ENCODE measurements at places on chromosomes 3 and 15. TPM values are rescaled to one million over a fixed set of nuclear protein-coding genes. Genes with fewer than 3 reads are reported as not detected.

DNA sequence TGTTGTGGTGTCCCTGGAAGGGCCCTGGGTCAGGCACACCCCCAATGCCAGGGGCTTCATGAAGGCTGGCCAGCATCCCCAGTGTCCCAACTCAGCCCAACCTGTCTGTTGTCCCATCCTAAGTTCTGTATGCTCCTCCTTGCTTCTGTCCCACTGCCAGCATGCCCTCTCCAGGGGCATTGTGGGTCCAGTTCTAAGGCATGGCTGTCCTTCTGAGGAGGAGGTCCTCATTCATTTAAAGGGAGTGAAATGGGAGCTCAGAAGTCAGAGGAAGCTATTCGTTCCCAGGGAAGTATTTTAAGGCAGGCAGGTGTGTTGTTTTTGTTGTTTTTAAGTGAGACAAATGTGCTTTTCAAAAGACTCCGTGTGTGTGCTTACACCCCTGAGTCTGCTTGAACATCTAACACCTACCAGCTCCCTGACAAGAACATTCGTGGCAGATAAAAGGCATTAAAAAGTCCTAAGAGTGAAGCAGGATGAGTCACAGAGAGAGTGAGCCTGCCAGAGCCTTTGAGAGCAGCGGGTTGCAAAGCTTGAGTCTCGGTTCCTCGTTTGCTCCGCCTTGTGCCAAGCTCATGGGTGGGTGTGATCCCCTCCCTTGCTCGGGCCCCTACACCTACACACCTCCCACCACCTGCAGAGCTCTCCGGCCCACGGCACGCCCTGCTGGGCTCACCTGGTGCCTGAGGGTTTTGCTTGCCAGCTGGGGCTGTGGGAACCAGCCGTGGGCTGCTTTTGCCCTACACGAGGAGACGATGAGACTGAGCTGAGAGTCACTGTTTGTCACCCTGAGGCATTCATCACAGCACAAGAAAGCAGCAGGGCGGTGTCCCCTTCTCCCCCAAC, 183.4 kb upstream of the TOPAZ1 start:
- no peak for DNase-seq

- no peak for DNase-seq
Measured at GRCh38 chr3:174858353-174858752, 781 bp upstream of the NAALADL2 start.

DNA sequence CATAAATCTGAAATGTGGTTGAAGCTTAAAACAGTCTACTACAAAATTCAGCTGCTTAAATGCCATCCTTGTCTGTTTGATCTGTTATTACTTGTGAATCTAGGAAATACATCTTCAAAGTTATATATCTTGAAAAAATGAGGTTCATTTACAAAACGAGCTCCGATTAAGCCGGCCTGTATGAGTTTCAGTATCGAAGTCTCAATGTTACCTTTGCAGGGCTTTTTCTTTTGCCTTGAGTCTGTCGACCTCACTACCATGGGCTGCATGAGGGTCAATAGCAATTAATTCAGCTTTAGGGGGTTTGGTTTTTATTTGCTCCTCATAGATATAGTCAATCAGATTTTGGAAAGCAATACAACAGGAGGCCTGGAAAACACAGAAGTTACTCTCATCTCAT, 23.2 kb downstream of the ERICH6 start:
- DNase-seq, result no peak

GRCh38 chr3:119492128-119492527, 6.2 kb upstream of the TIMMDC1 start:
- DNase-seq, result no peak

DNA sequence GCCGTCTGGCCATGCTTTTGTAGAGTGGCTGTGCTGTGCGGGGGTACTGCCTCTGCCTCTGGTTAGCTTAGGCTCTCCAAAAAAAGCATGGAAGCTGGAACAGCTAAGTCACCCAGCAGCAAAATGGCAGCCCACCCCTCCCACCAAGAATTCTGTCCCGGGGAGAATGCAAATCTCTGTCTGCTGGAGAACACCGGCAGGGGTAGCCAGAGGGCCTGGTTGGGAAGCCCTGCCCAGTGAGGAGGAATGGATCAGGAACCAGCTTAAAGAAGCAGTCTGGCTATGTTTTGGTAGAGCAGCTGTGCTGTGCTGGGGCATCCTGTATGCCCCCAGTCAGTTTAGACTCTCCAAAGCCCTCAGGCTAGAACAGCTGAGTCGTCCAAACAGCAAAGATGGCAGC, 56.2 kb upstream of the PTPRG start:
- no peak for DNase-seq

DNA sequence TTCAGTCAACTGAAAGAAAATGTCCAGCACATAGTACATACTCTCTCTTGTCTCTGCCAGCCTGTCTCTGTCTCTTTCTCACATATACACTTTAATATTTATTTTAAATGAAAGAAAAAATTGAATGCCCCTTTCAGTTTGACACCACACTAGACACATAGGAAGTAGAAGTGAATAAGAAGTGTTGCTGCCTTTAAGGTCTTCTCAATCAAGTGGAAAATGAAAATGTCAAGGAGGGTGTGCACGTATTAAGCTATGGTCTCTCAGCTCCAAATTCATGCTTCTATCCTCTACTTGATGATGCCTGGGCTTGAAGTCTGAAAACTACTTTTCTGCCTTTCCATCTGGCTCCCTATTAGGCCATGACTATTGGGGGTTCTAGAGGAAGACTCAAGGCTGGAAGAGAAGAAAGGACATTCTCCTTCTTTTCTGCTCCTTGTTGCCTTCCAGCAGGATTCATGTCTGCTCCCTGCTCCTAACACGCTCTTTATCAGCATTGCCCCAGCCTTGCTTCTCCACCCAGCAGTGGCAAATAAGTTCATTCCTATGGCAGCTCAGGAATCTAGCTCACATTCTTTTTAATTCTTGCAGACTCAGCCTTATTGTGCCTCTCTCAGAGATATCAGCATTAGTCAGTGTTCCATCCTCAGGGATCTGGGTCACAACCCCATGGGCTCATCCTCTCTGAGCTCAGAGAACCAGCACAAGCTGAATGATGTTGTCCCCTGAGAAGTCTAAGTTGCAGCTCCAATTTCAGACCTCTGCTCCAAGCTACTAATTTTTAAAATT, 609.1 kb upstream of the GRM7 start:
- DNase-seq, result no peak

DNA sequence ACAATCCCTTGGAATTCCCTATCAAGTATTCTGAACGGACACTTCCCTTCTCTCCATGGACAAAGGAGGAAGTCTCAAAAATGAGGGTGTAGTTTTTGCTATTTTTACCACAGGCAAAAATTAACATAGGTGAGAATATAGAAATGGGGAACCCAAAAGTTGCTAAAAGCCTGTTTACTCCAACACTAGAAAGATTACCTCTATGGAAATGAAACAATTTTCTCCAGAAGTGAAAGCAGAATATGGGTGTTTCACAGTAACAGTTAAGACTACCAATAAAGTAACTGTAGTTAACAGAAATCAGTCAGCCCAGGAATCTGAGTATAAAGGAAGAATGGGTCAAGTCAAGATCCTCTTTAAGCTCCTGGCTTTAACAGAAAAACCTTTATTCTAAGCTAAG, 9.3 kb downstream of the TRA2B start:
- no peak for DNase-seq

DNA sequence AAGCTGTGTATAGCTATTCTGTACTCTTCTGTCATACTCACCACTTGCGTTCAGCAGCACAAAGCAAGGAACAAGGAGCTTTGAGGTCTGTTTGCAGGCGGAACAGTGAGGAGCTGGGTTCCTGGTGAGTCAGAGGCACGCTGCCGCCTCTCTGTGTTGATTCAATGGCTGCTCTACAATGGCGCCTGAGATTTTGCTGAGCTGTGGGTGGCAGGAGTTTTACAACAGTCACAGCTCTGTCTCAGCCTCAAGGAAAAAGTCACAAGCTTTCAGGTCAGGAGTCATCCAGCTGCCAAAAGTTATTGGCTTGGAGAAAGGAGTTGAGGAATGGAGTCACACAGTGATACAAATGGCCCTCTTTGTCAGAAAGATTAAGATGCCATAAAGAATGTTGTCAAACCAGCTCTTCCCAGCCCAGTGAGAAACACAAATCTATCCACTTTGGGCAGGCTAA, 98.1 kb downstream of the SSR3 start:
- DNase-seq, result no peak

DNA sequence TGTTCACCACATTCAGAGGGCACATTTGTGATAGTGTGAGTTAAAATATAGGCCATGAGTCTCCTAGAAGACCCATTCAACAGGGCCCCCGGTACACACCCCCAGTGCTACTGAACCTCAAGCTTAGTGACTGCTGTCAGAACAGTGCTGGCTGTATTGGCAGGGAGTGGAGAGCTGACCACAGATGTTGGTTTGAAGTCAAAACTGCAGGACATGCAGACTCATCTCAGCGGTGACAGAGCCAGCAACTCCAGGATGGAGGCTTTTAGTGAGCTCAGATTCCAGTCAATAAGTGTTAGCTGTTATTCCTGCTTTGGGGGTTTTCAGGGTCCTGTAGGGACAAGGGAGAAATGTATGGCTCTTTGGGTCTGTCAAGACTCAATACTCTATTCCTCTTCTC, 29.1 kb downstream of the PRR20G start:
- no peak for DNase-seq

GRCh38 chr3:117444175-117444574, 734.6 kb downstream of the TUSC7 start:
- no peak for DNase-seq

GRCh38 chr3:94272016-94272415, 209.2 kb downstream of the NSUN3 start:
- no peak for DNase-seq

GRCh38 chr15:61996056-61996635, 64.1 kb downstream of the VPS13C start:
- no peak for DNase-seq

DNA sequence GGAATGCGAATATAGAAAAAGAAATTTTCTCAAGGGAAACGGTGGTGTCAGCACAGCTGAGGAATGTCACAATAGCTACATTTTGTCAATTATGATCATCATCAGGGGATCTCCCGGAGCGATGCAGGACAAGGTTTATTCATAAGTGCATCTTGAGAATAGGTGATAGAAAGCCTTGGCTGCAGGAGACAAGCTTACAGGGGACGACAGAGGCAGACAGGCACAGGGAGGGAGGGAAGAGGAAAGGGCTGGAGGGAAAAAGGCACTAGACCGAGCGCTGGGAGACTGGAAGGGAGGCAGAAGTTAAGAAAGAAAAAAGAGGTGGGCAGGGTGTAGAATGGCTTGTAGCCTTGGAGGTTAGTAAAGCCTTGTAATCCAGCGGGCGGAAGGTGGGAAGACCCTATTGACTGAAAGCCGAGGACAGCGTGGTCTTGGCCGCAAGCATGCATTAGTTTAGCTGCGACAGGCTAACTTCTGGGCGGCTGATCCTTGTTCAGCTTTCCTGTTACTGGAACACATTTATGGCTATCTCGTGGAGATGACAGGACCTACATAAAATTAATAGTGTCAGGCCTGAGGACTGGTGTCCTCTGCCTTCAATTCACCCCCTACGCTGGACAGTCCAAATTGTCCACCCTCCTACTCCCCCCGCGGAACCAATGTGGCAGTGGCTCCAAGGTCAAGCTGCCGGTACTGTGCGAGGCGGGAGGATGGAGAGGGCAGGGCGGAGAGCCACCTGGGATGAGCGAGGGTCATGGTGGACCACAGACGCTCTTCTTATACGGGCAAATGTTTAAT, 1.4 kb upstream of the NECTIN3 start:
- peak; percentile 46 for DNase-seq

DNA sequence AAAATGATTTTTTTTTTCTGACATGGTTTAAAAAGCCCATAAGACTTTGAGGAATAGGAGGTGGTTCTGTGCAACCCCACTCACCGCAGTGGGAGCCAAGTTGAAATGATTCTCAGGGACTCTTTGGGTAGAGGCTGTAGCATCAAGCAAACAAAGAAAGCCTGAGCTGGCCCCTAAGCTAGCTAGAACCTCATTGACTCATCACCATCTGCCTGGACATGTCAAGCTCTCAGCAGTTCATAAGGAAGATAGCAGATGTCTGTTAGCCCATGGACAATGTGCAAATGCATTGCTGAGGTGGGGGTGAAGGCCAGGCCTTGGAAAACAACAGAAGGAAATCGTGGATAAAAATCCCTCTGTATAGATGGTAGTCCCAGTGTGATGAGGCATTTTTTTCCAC, 234.8 kb downstream of the NR2F2 start:
- no peak for DNase-seq

Gene RTP3
- not detected for total RNA-seq

Gene SRGAP3
- total RNA-seq, result 2.6 TPM

Gene IGSF10
- 0.06 TPM for total RNA-seq

Gene FAM43A
- 7.2 TPM for total RNA-seq

Gene DISP2
- 2.4 TPM for total RNA-seq

Gene ANKUB1
- total RNA-seq, result not detected

Gene PCBP4
- total RNA-seq, result 161 TPM

Gene MGLL
- total RNA-seq, result 63.4 TPM

Gene ERICH6
- not detected for total RNA-seq

Gene ALDH1L1
- total RNA-seq, result 34.5 TPM
